Stimulated activated CD4-positive, alpha-beta T cell treated with anti-CD3 and anti-CD28 coated beads, Interleukin-12 subunit alpha, Interleukin-12 subunit beta, amount 100 ng/mL, for 24 hours (primary cell): ENCODE measurements at places on chromosomes 4 and X.

DNA sequence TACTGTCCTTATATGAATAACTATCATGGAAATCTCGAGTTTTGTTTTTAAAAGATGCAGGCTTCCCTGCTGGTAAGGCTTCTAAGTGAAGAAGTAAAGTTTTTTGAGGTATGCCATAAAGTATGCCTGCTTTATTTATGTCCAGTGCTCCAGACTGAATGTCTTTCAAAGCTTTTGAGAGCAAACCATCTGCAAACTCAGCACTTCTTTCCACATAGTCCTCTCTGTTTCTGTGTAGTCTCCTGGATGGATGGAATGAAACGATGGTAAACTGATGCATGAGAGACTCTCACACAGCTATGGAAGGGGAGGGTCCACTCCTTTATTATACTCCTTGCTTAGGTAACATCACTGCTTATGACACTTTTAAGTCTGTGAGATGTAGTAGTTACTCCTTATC lies 73.7 kb downstream of the NCAPG start:
- DNase-seq, result no peak

GRCh38 chrX:13923845-13924244 lies 105.8 kb downstream of the GEMIN8 start:
- DNase-seq, result no peak

DNA sequence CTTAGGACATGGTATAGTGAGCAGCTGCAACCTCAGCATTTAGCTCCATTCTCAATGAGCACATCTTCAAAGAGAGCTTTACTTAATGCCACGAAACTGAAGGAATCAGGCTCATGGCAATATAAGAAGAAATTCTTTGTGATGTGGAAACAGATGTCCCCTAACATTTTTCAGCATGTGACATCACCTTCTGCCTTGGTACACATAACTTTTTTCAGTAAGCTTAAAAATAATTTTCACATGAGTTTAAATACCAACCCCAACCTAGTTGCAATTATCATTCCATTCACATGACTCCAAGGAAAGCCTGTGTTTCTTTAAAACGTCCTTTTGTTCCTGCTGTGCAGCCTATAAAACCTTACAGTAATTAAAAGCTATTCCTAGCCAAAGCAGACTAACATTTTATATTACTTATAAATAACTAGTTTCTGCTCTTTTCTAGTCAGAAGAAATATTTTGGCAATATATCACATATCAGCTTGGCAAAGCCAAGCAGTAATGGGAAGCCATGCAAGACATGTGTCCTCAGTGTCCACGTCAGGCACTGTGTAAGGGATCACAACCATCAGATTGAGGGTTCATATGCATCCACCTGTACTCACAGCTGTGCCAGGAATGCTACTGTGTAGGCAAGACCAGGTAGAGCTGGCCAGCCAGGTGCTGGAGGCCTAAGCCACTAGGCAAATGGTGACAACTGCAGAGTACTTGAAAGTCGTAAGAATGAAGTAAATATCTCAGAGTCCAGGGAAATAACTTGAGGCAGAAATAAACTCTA lies 466.6 kb downstream of the INPP4B start:
- no peak for DNase-seq

DNA sequence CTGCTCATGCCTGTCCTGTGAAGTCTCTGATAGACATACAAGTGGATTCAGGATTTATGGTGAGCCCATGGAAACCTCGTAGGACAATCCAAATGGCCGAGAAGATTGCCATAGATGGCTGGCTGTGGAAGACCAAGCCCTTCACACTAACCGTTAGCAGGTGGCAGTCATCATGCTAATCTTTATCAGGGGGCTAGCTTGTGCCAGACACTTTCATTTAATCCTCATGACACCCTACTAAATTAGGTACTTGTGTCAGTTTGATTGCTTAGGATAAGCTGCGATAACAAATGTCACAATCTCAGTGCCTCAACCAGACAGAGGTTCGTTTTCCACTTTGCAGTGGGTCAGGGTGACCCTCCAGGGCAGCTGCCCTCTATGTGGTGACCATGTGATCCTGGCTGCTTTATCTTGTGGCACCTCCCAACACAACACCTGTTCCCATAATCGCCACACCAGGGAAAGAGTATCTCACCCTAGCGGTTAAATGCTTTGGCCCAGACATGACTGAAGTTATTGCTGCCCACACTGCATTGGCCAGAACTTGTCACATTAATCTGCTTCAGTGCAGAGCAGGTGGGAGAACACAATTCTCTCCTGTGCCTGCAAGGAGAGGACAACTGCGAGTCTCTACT lies 60.8 kb downstream of the REPS2 start:
- no peak for DNase-seq

DNA sequence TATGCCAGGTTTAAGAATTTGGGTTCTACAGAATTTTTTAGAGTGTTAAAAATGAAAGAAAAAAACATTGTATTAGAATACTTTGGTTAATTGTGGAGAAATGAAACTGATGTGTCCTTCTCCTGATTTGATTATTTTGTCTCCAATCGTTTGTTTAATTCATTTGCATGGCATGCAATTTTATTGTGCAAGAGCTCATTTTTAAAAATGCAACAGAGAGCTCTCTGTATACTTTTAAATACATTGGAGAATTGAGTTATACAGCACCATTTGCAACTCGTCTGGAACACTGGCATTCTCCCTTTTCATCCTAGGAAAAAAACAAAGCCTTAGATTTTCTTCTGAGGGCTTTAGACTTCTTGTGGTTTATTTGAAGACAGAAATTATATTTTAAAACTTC lies 689 bp downstream of the EXOC1L start:
- DNase-seq, result no peak

GRCh38 chr4:77819404-77819842 lies 255 bp upstream of the CNOT6L start:
- DNase-seq, result peak; percentile 52

GRCh38 chrX:139126493-139126892 lies 404.0 kb upstream of the F9 start:
- DNase-seq, result no peak

DNA sequence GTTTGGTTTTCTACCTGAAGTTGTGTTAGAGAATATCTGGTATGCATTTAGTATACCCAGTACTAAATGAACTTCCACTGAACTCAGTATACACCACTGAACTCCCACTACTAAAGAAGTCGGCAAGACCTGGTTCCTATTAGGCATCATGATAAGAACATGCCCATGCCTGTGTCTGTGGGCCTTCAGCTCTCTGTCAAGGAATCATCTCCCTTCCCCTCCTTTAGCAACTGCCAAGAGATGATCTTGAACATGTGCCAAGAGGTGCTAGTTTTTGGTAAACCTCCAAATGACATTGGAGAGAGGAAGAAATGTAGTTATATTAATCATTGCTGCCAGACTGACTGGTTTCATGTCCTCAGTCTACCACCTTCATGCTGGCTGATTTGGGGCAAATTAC lies 113.2 kb downstream of the ATP10D start:
- DNase-seq, result no peak

DNA sequence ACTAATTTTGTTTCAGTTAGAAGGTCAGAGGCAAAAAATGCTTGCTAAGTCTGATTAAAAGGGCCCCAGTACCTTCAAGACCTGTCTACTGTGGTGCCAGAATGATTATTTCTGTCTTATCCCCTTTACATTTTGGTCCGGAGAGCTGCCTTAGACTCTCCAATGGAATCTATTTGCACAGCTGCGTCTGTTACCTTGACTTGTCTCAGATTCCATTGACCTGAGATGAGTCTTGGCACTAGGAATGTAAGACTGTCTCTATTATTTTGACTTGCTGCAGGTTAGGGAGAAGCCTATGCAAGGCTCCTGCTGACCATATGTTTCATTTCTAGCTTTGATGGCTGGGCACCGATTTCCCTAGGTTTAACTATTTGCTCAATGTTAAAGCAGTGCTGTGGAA lies 457.6 kb downstream of the KCTD8 start:
- DNase-seq, result no peak

- DNase-seq, result no peak
Measured at GRCh38 chrX:13685126-13685763, 3.7 kb upstream of the RAB9A start.

DNA sequence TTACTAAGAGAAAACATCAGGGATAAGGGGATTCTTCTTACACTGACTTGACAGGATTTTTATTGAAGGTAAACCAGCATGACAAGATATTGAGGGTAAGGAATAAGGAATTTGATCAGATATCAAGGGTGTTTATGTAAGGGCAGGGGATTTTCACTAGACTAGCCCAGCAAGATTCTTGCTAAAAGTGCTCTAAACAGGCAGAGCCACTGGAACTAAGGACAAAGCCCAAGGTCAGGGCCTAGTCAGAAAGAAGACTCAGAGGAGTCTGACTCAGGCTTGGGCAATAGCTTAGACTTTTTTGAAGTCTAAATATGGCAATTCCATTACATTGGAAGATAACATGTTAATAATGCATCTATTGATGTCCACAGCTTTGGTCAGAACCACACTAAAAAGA lies 6.5 kb upstream of the GLRA3 start:
- no peak for DNase-seq

- DNase-seq, result no peak
Measured at GRCh38 chr4:154416190-154416547, 75.4 kb downstream of the DCHS2 start.

DNA sequence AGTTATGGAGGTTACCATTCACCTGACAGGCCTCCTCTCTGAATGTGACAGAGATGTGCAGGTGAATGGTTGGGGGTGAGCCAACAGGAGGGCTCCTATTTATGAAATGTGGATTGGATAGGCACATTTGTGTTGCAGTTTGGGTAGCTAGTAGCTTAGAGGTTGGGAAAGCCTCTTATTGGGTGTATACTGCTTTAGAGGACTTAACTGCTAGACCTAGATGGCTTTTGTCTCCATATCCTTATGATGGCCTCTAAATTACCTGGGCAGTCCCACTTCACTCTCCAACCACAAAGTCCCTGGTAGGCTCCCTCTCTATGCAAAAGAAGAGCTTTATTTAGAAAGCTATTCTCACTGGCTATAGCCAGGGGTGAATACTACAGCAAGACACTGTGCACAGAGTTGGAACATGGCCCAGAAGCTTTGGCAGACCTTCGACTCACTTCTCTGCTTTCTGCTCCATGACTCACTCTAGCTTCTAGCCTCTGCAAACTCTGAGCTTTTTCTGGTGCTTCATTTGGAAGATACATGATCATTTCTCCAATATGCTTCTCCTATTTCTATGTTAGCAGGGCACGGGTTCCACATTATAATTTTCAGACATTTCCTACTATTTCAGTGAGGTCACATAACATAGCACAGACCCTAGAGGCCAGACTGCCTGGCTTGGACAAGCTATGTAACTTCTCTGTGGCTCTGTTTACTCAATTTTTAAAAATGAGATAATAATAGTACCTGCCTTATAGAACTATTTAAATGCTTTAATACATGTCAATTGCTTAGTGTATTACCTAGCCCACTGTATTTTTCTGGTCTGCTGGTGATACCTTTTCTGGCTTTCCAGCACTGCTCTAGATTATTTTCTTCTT lies 6.0 kb upstream of the VGLL1 start:
- DNase-seq, result no peak

DNA sequence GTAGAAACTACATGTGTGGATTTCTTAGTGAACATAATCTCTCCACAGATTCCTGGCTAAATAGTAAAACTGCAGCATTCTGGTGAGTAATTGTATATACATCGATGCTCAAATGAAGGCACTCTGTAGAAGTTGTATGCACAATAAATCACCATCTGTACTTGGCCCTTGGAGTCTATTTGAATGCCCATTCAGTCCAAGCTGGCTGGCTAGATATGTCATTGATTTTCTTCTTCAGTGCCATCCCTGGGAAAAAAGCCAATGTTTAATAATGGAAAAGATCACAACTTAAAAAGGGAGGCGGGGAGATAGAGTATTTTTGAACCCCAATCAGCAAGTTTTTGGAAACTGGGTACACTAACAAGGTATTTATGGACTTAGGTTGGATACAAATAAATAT lies 381.0 kb upstream of the TEX13C start:
- DNase-seq, result no peak

DNA sequence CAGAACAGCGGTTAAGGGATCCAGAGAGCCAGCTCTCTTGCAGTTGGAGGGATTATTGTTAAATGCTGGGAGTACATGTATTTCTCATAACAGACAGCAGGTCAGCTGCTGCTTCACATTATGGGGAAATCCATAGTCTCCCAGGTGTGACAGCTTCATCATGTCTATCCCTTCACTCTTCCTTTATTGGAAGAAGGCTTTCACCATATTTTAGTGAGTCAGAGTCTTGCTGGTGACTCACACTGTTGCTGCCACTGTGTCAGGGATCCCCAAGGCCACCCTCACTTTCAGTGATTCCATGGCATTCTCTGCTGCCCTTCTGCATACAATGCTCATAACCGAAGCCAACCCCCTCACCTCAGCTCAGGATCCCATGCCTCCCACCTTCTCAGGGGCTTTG lies 32.9 kb upstream of the PAGE5 start:
- no peak for DNase-seq
